Right renal pelvis (tissue), 4 donors: ENCODE measurements at places on chromosomes 6 and 20.

DNA sequence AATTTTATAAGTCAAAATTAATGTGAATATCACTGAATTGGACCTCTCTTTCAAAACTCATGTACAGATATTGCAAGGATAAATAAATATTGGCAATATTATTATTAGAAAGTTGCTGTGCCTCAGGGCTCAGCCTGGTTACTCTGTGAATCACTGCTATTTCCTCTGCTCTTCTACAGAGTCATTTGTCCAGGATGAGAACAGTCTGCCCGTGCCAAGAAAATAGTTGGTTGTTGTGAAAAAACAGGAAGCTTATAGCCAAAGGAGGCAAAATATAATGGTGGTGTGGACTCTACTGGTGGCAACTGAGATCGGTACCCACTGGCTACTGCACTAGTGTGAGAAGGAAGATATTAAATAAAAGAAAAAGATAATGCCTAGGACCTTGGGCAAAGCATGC is 93.6 kb downstream of the RIMS1 start:
- DNase-seq = no peak

DNA sequence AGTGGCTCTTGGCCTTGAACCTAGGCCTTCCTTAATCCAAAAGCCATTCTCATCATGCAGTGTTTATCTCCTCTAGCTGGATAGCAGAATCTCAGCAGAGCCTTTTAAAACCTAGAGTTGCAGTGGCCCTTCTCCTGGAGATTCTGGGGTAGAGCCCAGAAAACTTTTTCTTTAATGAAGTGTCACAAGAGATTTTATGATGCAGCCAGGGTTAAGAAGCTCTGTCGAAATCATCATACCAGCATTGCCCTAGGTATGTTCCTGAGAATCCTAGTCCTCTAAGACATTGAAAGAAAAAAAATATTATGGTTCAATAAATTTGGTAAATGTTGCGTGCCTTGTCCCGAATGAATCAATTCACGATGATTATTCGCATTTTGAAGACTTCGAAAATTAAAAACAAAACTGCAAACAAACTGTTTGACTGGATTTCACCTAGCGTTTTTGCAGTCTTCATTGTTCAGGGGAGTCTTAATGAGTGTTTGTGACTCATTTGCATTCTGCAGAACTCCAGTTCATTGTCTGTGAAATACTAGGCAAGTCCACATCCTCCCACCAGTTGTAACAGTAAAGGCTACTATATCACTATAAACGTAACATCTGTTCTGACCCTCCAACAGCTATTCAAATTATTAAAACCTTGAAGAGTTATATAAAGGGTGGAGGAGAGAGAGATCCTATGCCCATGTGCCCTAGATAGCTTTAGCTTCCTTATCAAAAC is 198.6 kb downstream of the UST start:
- DNase-seq = no peak

DNA sequence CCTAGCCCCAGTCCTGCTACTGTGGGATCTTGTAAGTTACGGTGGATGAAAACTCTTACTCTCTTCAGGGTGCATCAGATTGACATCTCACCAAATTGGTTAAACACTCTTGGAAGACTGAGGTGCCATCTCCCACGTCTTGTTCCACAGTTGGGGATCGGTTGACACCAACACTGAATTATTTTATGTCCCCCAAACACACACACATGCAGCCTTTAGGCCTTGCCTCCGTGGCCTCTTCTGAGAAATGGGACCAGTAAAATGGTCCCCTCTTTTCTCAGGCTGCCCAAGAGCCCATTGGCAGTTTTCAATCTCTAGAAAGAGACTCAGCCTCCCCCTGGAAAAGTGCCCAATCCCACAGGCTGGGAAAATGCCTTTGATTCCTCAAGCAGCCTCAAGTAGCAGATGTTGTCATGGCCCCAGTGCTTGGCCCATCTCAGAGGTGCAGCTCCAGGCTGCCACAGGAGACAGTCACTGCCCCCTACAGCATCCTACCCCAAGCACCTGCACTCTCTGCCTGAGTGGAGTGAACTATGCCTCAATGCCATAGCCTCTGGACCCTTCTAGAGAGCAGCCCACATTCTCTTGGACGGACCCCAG is 163.9 kb downstream of the ANKRD60 start:
- DNase-seq = no peak

DNA sequence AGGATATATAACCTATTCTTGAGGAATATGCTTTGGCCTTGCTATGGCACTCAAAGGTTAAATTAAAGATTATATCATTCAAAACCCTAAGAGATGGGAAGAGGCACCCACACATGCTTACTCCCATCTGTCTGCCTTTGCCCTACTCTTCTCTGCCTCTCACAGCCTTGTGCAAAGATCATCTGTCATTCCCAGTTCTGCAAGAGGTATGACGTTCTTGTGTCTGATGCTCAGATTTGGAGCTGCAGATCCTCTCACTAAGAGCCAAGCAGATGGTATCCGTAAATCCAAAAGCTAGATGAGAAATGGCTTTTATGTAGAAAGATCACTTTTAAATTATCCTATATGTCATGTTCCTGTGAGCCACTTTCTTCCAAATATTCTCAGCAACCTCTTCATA is 112.0 kb downstream of the GPR63 start:
- DNase-seq = no peak

GRCh38 chr6:132471787-132472186 is 41.1 kb downstream of the STX7 start:
- no peak for DNase-seq

- DNase-seq = no peak
Measured at GRCh38 chr6:45812922-45813321, 202.7 kb downstream of the CLIC5 start.

DNA sequence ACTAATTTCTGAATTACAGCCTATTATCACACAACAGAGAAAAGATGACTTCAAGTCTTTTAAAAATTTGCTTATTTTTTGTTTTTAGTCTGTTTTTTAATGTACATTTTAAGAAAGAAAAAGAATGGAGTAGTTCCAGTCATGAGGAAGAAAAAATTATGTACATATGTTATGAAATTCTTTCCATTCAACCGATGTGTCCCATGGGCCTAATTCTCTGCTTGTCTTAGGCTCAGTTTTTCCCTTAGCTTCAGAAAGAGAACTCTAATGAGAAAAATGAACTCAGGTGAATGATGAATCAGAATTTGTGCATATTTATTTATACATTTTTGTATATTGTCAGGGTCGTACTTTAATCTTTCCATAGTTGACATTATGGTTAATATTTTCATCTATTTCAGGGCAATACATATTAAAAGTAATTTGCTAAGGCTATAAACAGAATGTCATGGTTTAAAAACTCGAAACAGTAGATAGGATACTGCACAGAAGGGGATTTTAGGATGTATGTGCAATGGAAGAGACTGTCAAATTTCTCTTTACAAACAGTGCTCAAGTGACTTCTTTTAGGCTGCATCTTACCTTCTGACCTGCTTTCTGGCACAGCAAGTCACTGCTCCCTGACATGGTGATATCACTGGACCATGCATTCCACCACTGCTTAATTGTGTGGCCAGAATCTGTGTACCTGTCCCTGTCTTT is 153.1 kb downstream of the EPHA7 start:
- DNase-seq = no peak

GRCh38 chr20:49460131-49460530 is 22.3 kb downstream of the KCNB1 start:
- DNase-seq = no peak

DNA sequence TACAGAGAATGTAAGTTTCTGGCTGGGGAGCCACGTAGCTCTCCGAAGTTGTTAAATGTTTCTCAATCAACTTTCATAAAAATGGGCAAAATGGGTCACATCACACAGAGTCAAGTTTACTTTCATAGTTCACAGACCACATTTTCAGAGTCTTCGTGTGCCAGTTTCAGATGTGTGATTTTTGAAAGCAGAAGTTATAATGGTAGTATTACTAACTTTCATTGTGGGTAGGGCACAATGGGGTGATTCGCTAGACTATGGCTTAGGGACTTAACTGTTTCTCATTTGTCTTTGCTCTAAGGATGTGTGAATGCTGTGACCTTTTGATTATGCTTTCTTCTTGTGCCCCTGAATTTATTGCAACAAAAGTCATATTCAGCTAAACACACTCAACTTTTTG is 109.0 kb upstream of the SUPT3H start:
- no peak for DNase-seq

- DNase-seq = no peak
Measured at GRCh38 chr6:101597693-101598092, 204.2 kb downstream of the GRIK2 start.

DNA sequence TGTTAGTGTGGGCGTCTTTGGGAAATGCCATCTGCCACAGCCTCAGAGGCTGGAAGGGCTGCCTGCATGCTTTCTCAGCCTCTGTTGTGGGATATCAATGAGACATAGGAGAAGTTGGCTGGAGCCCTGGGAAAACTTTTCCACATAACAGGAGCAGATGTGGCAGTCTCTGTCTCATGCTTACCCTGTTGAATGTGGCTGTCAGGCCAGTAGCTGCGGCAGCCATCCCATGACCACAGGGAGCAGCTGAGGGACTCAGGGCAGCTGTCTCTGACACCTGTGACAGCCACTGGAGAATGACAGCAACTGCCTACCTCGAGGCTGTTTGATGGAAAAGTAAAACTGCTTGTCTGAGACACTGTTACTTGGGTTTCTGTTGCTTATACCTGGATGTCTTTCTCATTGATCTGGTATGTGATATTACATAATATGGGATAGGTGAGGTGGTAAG is 64.4 kb downstream of the TULP4 start:
- DNase-seq = no peak

- DNase-seq = no peak
Measured at GRCh38 chr6:34695729-34696188, 808 bp downstream of the ILRUN start.

DNA sequence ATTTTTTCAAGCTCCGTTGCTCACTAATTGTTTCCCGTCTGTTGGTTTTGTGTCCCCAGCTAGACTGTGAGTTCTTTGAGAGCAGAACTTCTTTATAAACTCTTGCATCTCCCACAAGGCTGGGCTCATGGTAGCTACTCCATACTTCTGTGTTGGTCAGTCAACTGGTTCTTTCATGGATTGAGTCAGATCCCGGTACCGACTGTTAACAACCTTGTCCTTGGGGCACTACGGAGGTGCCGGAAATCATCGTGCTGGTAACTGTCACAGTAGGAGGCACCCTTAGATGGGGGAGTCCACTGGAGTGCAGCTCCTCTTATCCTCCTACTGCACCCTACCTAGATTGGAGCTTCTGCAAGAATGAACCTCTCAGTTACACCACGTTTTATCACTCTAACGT is 8.6 kb upstream of the STX16 start:
- DNase-seq = no peak

- no peak for DNase-seq
Measured at GRCh38 chr20:51661609-51662178, 106.5 kb downstream of the ATP9A start.

DNA sequence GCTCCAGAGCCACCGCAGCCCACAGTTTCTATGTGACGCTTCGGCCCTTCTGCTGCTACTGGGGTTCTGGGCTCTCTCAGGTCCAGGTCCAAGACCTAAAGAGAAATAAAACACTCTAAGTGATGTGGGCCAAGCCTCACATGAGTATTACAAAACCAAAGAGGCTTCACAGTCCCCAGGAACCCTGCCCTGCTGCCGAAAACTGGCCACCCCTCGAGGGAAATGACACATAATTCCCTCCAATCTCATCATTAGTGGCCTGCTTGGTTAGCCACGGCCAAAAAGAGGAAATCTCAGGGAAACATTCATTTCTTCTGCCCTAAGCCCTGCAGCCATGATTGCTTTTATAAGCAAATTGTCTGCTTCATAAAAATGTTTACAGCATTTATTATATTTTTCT is 32.5 kb downstream of the DLL1 start:
- DNase-seq = no peak

DNA sequence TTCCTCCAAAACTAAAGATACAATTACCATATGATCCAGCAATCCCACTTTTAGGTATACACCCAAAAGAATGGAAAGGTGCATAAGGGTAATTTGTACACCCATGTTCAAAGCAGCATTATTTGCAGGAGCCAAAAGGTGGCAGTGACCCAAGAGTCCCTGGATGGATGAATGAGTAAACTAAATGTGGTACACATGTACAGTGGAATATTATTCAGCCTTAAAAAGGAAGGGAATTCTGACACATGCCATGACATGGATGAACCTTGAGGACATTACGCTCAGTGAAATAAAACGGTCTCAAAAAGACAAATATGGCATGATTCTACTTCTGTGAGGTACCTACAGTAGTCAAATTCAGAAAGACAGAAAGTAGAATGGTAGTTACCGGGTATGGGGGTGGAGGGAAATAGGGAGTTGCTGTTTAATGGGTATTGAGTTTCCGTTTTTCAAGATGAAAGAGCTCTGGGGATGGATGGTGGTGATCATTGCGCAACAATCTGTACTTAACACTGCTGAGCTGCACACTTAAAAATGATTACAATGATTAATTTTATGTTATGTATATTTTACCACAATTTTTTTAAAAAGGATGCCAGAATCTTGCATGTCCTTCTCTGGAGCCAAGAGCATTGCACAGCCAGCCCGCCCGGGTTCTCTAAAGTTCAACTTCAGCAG is 518.9 kb upstream of the JARID2 start:
- DNase-seq = no peak

GRCh38 chr6:129235167-129236000 is 352.4 kb downstream of the LAMA2 start:
- DNase-seq = no peak

DNA sequence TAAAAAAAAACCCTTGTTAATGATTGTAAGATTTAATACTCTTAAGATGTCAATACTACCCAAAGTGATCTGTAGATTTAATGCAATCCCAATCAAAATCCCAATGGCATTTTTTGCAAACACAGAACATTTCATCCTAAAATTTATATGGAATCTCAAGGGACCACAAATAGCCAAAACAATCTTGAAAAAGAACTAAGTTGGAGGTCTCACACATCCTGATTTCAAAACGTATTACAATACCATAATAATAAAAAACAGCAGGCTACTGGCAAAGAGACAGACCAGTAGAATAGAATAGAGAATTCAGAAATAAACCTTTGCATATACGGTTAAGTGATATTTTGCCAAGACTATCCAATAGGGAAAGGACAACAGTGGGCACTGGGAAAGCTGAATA is 331.9 kb upstream of the JARID2 start:
- no peak for DNase-seq

DNA sequence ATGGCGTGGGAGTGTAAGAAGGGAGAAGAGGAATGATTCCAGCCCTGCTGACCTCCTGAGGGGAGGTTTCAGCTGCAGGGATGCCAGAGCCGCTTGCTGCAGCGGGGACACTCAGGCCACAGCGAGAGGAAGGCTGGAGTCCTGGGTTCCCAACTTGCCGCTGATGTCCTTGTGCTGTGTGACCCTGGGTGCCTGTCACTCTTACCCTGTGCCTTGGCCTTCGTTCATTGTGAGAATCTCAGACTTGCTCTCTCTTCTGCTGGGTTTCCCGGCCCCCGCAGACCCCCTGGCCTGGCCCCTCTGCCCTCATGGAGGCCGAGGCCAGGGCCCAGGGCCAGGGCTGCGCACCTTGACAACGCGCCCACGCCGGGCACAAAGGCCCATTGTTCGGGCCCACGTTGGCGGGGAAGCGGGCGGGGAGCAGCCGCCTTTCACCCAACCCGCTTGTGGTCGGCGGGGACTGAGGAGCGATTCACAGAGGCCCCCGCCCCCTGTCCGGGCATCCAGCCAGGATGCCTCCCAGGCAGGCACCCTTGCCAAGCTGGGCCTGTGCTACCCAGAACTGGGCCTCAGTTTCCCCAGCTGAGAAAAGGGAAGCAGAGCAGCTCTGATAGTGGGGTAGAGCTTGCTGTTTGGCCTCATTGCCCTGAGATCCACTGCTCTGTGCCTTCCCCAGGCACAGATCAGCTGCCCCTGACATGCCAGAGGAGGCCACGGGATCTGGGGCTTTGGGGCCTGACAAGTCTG is 52.4 kb downstream of the CEBPB start:
- no peak for DNase-seq

- DNase-seq = no peak
Measured at GRCh38 chr6:155170519-155170918, 93.3 kb upstream of the CLDN20 start.

- DNase-seq = no peak
Measured at GRCh38 chr20:4134355-4134834, 119.0 kb upstream of the RNF24 start.
